Umbilical cord (tissue), 2 donors: ENCODE measurements at places on chromosomes 12 and 14. TPM values are rescaled to one million over a fixed set of nuclear protein-coding genes. Genes with fewer than 3 reads are reported as not detected.

Gene KERA
- 3.1 TPM for total RNA-seq

Gene GYS2
- total RNA-seq = 0.48 TPM

Gene GLIPR1L1
- not detected for total RNA-seq

Gene SLC7A8
- total RNA-seq = 25.0 TPM

Gene C12orf50
- 9.1 TPM for total RNA-seq

DNA sequence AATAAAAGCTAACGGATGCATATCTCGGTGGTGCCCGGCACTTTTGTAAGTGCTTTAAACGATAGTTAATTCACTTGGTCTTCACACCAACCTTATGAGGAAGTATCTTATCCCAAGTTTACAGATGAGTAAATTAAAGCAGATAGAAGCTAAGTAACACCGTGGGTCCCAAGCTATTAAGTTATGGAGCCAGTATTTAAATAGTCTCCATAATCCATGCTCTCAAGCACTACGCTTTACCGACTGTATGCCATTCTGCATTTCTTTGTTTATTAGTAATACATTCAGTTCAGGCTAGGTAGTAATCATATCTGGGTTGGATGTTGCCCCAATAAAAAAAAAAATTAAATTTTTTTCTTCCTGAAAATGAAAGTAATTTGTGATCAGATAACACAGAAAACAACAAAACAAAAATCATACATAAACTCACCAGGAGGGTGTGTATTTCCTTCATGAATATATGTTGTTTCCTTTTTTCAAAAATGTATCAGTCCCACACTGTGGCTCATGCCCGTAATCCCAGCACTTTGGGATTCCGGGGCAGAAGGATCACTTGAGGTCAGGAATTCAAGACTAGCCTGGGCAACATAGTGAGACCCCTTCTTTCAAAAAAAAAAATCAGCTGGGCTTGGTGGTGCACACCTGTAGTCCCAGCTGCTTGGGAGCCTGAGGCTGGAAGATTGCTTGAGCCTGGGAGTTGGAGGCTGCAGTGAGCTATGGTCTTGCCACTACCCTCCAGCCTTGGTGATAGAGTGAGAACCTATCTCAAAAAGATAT, 1.4 kb upstream of the M6PR start:
- DNase-seq = no peak

DNA sequence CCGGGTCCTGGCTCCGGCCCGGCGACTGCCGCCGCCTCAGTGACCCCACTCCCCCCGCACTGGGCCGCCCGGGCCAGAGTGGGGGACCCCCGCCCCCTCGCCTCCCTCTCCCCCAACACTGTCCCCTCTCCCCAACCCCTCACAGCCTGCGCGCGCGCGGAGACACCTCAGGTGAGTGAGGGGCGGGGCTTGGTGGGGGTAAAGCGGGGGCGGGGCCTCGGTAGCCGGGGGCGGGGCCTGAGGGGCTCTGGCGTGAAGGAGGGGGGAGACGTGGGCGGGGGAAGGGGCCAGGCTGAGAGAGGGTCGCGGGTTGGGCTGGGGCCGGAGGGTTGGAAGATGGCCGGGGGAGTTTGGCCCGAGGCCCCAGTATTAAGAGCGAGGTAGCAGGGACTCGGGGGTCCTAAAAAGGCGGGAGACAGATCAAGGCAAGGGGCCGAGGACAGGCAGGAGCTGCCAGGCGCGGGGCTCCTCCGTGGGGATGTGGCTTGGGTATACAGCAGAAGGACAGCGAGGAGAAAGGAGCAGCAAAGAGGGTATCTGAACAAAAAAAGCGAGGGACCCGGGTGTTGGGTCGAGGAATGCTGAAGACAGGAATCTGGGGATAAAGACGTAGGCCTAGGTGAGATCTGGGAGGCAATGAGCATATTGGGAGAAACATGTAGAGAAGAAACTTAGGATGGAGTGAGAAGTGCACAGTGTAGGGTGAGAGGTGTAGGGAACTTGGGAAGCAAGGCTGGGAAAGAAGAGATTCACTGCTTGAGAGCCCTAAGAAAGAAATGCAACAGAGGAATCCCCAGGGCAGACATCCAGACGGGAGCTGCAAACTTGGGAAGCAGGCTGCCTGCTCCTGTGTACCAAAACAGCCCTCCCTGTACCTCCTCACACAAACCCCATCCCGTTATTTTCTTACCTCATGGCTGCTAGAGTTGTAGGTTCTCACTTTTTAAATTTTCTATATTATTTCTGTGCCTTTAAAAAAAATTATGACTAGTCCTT, 10.8 kb downstream of the SUOX start:
- DNase-seq = peak; percentile 59

GRCh38 chr14:65846196-65846868, 433.8 kb downstream of the FUT8 start:
- DNase-seq = no peak

DNA sequence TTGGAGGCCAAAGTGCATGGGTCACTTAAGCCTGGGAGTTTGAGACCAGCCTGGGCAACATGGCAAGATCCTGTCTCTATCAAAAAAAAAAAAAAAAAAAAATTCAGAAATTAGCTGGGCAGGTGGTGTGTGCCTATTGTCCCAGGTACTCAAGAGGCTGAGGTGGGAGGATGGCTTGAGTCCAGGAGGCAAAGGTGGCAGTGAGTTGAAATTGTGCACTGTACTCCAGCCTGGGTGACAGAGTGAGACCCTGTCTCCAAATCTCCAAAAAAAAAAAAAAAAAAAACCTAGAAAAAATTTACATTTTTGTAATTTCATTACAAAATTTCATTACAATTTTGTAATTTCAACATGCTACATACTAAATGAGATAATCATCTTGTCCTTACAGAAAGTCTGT, 42.7 kb downstream of the SYNE2 start:
- DNase-seq = no peak

DNA sequence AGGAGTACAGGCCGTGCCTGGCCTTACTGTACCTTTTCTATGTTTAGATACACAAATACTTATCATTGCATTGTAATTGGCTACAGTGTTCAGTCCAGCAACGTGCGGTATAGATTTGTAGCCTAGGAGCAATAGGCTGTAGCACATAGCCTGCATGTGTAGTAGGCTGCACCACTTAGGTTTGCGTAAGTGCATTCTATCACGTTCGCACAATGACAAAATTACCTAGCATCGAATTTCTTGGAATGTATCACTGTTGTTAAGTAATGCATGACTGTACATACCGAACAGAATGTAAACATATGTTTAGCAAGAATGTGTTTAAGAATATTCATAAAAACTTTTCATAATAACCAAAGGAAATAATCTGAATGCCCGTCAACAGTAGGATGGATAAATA, 31.9 kb downstream of the VRTN start:
- DNase-seq = no peak

DNA sequence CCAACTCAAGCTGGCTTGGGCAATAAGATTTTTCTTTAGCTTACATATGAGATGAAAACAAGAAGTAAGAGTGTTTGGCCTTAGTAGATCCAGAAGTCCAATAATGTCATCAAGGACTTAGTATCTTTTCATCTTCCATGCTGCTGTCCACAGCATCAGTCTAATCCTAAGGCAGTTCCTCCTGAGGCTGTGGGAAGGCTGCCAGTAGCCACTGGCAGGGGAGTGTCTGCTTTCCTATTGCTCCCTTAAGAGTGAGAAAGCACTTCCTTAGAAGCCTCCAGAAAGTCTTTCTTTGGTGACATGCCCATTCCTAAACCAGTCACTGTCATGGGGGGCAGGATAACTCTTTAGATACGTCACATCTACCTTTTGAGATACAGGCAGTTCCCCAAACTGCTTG, 317.7 kb downstream of the BMP4 start:
- DNase-seq = peak; percentile 41

DNA sequence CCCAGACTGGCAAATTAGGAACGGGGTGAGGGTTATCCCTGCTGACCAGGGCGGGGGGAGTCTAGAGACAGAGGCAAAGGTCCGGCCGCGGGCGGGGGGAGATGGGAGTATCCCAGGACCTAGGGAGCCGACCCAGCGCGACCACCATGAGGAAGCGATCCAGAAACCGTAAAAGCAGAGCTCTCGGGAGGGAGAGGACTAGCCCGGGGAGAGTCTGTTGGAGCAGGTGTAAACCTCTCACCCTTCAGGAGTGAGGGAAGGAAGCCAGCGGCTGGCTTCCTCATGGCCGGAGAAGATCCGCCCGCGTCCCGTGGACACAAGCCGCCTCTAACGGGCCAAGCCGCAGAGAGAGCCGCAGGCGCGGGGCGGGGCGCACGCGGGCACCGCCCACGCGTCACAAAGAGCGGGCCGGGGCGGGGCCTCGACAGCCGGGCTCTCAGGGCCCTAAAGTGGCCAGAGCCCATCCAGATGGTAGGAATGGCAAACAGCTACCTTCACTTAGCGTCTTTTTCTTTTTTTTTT, at the start of gene ACRBP:
Gene ACRBP (minus strand): TSS at position 350 of the 522 bp plus-strand sequence. CDS start 66 bp downstream, at position 284.
- DNase-seq = peak; percentile 65

DNA sequence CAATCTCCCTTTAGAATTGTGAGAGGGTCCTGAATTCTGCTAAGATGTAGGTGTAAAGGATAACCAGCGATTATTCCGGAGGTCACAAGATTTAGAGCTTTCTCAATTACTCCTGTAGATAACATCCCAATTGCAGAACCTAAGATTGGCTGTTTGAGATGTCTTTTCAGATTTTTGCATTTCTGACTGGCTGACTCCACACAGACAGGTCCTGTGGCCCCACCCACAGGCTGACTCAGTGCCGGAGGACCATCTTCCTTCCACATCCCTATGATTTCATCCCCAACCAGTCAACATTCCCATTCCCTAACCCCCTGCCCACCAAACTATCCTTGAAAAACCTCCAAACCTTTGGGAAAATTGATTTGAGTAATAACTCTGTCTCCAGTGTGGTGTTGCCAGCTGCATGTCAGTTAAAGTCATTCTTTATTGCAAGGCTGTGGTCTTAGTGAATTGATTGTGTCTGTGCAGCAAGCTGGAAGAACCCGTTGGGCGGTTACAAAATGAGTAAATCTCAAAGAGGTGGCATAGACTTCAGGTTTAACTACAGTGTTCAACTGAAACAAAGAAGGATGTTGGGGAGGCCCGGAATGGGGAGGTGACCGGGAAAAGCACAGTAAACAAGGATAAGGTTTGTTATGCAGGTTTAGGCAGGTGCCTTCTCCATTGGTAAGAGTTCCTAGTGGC, 10.6 kb downstream of the FNTB start:
- DNase-seq = peak; percentile 38

DNA sequence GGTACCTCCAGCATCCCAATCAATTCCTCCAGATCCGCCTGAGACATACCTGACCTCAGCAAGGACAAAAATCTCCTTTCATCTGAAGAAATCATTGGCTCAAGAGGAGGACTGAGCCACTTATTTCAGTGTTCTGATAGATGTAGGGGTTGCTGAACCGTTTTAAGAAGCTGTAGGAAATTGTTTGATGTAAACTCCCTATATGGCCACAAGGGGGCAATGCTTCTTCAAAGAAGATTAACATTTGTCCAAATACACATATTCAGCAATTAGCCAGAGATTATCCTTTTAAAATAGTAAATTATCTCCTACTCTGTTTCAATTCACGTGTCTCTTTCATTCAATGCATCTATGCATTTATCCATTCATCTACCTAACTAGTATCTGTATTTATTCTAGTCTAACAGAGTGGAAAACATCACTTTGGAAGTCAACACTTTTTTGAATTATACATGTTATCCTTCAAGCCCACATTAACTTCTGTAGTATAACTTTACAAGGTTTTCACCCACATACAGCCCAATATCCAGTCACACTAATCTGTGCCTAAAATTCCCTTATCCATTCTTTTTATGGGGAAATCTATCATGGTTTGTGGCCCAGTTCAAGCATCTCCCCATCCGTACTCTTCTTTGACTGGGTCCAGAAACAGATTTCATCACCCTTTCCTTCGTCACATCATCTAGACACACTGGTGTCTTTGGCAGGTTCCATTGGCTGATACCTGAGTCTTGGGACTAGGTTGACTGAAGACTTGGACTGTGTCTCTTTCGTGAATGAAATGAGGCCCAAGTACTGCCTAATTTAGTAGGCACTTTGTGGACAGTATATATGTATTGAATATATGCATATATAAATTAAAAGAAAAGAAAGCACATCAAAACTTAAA, 411.0 kb upstream of the OR4E1 start:
- DNase-seq = peak; percentile 51

GRCh38 chr14:102770147-102771123, 6.8 kb upstream of the TRAF3 start:
- DNase-seq = peak; percentile 56

GRCh38 chr12:9634177-9634803, 26.6 kb upstream of the KLRB1 start:
- DNase-seq = peak; percentile 19

DNA sequence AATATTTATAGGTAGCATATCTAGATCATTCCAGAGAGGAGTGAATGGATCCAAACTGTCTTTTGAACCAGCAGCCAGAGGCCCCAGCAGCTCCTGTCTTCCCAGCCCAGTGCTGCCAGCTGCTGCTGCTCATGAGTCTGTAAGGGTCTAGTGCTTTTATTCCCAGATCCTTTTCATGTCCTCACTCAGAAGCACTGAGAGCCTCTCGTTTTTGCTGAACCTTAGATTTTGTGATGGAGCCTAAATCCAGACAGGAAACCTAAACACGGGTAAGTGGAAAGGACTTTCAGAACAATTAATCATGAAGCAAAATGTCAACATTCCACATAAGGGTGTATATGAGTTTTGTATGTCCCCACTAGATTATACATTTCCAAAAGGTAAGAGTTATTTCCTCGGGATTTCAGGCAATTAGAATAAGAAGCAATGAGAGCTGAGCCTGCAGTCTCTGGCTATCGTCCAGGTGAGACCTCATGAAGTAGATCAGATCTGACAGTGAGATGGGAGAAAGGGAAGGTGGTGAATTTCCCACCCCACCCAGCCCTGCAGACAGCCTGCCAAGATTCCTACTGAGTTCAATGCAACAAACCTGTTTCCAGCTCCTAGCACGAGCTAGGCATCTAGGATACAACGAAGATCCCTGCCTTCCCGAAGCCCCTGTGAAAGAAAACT, 84.4 kb downstream of the NINJ2 start:
- DNase-seq = peak; percentile 47
